ENCODE measurements at places on chromosomes 4 and X. TPM values are rescaled to one million over a fixed set of nuclear protein-coding genes. Genes with fewer than 3 reads are reported as not detected.
A peak's percentile ranks its signal among the peaks of the same experiment; 100 is the strongest.

The DDX53 gene
- total RNA-seq: not detected

The SAGE1 gene
- total RNA-seq: not detected

The ASMT gene
- total RNA-seq: not detected

The FGFBP2 gene
- 16.3 TPM for total RNA-seq

The SLITRK2 gene
- total RNA-seq: 0.06 TPM

The MAOB gene
- total RNA-seq: 113 TPM

The SH3RF1 gene
- 30.3 TPM for total RNA-seq

The BLOC1S4 gene
- total RNA-seq: 14.2 TPM

The NLGN4X gene
- 8.4 TPM for total RNA-seq

The GABRA4 gene
- total RNA-seq: not detected

The AWAT2 gene
- total RNA-seq: not detected

The SEC31A gene
- 244 TPM for total RNA-seq

The PYURF gene
- total RNA-seq: 81.0 TPM

The H2BW2 gene
- total RNA-seq: not detected

The EOLA1 gene
- 19.8 TPM for total RNA-seq

DNA sequence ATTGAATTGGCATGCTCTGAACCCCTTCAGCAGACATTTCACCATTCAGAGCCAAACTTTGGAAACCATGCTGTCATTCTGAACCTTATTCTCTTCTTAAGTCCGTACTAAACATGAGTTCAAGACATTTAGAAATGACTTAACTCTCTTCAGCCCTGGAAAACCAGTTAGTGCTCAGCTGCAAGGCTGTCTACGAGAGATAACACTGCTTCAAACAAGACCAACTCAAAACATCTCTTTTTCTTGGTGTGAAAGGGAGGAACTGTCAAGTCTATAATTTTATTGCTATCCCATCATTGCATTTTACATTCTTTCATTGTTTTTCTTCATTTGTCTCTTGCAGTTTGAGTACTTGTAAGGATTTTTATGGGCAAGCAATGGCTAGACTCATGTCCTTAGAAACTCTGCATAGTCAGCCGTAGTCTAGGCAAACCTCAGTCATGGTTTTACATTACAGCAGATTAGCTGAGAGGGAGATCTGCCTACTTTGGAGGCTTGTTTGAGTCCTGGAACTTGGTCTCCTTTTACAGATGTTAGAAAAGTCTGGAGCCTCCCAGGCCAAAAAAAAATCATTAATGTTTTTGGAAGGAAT lies 120.6 kb upstream of the JADE1 start:
- no peak for DNase-seq

- no peak for DNase-seq
These were observed 602.0 kb upstream of the CPEB2 start for GRCh38 chr4:14400307-14400706.

DNA sequence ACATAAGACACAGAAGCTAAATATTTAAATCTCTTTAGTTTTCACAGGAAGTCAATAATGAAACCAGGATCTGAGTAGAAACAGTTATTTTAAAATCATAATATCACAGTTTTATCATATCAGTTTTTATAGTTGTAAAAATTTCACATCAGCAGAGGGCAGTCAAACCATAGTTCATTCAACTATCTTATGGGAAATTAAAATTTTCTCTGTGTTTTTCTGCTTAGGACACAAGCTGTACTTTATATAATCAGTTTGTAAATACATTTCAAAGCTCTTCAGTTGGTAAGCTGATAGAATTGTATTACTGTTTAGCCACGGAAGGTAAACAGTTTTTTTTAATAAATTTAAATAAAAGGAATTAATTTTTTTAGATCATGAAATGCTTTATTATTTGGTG lies 204.8 kb upstream of the NUDT6 start:
- DNase-seq: no peak

GRCh38 chrX:68922013-68922412 lies 93.2 kb downstream of the EFNB1 start:
- no peak for DNase-seq

DNA sequence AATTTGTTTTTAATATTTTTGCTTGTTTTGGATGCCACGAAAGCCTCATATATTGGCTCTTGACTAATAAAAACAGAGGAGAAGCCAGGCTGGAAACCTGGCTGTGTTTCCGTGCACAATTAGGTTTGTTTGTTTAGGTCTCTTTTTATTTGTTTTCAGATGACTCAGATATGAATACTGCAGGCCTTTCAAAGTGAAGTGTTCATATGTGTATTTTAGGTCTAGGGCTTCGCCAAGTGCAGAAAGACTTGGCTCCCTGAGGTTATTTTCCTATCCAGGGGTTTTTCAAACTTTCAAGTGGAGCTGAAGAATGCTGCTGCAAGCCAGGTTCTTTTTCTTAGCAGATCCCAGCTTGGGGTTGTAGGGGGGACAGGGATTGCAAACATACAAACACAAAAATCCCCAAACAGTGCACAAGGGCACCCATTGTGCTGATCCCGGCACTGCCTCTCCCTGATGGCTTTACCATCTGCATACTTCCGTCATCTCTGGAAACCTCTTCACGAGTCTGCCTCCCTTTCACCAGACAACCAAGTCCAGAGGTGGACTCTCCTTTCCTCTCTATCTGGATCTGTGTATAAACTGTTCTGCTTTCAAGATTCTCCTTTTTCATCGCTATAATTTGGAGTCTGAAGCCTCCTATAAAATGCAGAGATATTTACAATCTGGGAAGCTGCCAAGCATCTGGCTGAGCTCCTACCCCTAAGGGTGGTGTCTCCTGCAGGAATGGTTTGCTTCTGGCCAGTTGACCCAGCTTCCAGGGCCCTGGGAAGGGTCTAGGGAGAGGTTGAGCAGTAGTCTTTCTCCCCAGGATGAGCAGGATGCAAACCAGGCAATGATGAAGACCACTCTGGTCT lies 108.6 kb downstream of the SMIM20 start:
- no peak for DNase-seq

GRCh38 chrX:148823986-148824385 lies 323.6 kb downstream of the AFF2 start:
- DNase-seq: no peak

DNA sequence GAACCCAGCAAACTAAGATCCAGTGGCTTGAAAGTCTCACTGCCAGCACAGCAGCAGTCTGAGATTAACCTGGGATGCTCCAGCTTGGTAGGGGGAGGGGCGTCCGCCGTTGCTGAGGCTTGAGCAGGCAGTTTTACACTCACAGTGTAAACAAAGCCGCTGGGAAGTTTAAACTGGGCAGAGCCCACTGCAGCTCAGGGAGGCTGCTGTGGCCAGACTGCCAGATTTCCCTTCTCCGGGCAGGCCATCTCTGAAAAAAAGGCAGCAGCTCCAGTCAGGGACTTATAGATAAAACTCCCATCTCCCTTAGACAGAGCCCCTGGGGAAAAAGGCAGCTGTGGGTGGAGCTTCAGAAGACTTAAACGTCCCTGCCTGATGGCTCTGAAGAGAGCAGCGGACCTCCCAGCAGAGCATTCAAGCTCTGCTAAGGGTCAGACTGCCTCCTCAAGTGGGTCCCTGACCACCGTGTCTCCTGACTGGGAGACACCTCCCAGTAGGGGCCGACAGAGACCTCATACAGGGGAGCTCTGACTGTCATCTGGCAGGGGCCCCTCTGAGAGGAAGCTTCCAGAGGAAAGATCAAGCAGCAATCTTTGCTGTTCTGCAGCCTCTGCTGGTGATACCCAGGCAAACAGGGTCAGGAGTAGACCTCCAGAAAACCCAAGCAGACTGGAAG lies 45.1 kb upstream of the CDX4 start:
- no peak for DNase-seq

DNA sequence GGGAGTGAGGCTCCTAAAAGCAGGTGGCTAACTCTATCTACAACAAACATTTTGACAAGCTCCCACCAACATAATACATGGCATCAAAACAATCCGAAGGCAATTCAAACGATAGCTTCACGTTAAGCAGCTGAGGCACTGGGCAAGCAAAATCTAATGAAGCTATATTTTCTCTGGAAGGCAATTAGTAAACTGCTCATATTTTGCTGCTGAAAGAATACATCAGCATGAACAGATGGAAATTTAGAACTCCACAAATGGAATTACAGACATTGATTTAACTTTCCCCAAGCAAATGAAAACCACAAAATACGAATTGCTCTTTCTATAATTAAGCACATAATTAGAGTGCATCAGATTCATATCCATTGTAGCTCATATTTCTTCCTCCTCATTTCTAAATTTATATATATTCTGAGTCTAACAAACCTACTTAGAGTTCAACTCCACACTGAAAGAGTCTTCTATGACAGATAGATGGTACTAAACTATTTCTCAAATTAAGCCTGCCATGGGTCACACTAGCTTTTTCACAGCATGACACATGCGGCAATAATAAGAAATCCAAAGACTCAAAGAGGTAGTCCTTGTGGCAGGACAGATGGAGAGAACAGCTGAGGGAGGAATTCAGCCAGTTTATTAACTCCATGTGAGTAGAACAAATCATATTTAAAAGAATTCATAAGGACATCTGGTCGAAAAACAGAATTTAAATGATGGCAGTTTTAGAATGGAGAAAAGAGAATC lies 305.4 kb downstream of the MAPK10 start:
- DNase-seq: no peak

DNA sequence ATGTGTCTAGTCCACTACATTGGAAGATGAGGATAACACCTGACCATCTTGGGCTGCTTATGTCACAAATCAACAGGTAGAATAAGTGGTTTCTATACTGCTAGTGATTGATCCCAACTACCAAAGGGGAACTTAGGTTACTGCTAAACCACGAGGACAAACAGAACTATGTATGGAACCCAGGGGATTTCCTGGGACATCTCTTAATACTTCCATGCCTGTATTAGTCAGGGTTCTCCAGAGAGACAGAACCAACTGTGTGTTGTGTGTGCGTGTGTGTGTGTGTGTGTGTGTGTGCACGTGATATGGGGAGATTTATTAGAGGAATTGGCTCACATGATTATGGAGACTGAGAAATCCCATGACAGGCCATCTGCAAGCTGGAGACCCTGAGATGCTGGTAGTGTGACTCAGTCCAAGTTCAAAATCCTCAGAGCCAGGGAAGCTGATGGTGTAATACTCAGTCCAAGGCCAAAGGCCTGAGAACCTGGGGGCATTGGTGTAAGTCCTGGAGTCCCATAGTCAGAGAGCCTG lies 16.2 kb upstream of the AFF1 start:
- no peak for DNase-seq

GRCh38 chrX:46328133-46328532 lies 217.1 kb downstream of the ZNF674 start:
- DNase-seq: no peak

DNA sequence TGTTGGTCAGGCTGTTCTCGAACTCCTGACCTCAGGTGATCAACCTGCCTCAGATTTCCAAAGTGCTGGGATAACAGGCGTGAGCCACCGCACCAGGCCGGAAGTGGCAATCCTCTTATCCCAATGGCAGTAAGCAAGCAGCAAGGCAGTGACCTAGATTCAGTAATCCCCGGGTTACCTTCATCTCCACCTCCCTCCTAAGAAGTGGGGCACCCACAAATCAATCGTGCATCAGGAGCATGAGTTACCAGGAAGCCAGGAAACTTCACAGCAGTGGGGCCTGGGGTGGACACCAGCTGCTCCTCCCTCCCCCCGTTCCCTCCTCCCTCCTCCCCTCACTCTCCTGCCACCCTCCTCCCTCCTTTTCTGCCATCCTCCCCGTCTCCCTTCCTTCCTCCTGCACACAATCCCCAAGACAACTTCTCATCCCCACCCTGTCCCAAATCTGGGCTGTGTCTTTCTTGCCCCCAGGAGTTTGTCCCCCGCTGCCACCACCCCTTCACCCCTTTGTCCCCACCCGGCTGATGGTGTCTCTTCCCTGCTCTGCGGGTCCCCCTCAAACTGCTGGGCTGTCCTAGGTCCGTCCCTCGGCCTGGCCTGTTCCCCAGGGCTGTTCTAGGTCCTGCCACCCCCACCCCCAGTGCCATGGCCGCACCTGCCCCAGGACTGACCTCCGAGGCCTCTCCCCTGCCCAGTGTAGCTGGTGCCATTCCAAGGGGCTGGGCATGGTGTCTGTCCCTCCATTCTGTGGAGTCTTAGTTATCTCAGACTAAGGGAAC lies 2.2 kb downstream of the PDE6B start:
- DNase-seq: peak; percentile 74

GRCh38 chrX:117120700-117121099 lies 657.9 kb upstream of the CT83 start:
- DNase-seq: no peak

GRCh38 chr4:98522636-98523395 lies 135.6 kb downstream of the TSPAN5 start:
- no peak for DNase-seq

DNA sequence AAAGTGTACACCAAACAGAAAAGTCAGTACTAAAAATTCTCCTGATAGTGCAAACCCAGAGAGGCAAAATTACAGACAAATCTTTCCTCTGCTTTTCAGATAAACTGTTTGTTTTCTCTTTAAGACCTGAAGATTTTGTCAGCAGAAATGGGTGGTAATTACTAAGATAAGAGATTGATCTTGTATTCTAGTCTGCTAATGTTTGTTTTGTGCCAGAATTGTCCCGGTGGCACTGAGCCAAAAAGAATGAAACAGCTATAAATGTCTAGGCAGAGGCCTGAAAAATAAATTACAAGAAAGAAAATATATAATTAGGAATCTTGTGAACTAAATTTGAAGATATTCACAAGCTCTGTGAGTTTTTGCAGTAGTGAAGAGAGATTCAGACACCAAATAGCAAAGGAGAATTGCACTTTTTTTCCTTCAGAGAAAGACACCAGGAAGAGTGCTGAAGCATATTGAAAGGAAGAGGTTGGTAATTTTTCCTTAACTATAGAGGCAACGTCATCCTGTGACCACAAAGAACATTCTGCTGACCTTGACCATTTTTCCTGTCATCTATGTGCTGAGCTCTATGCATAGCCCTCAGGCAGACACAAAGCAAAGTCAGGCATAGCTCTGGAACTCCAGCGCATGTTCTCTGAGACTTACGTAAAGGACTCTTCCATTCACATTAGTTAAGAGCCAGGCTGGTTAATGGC lies 314.5 kb upstream of the RASGEF1B start:
- no peak for DNase-seq

GRCh38 chr4:14269824-14270223 lies 642.3 kb upstream of the BOD1L1 start:
- no peak for DNase-seq

DNA sequence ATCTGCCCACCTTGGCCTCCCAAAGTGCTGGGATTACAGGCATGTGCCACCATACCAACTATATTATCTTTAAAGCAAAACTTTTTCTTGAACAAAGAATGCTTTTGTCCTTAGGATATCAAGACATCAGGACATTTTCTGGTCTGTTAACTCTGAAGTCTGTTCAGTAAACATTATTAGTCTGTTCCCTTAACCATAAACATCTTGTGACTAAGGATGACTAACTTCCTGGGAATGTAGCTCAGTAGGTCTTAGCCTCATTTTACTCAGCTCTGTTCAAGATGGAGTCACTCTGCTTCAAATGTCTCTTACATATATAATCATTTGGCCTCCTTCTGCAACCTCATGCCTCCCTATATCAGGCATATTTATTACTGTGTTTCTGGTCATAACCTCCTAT lies 122.9 kb downstream of the UBE2NL start:
- no peak for DNase-seq

DNA sequence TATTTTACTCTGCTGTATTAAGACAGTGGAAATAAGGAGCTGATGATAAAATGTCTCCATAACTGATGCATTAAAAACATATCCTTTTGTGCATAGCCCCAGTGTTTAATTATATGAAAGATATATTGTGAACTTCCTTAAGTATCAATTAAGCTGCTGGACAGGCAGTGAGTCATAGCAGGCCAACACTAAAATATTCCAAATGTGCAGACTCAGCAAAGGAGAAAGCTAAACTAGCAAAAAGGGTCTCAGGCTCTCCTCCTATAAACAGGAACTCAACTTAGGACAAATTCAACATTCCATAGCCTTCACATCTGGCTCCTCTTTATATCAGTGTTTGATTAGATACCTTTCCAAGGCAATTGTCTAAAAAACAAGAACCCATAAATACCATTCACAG lies 15.6 kb downstream of the TNMD start:
- DNase-seq: no peak

All from mesenteric fat pad (tissue), 1 donor.